ENCODE measurements at places on chromosomes 2 and 18.

DNA sequence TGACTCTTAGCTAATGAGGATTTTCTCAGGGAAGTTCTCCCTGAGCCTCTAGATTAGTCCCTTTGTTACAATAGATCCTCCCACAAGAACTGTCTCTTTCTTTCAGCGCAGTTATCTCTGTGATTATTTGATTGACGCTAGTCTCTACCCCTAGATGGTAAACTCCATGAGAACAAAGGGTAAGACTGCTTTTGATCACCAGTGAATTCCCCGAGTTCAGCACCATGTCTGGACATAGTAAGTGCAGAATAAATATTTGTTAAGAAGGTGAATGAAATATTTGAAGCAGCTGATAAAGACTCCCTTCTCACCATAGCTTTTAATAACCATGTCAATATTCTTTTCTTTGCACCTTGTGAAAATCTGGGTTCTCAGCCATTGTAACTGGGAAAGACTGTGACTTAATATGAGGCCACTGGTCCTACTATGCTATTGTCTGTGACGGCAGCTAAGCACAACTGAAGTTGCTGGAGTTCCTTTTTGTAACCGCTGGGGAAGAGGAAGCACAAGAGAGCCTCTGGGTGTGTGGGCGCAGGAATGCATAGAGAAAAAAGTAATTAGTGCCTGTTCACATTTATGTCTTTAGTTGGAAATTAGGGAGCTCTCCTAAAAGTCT, 214.7 kb downstream of the TGIF1 start:
- DNase-seq, result no peak

- DNase-seq, result no peak
Measured at GRCh38 chr18:57741273-57741672, 61.8 kb downstream of the ATP8B1 start.

GRCh38 chr2:140200307-140200706, 1420.1 kb upstream of the NXPH2 start:
- no peak for DNase-seq

DNA sequence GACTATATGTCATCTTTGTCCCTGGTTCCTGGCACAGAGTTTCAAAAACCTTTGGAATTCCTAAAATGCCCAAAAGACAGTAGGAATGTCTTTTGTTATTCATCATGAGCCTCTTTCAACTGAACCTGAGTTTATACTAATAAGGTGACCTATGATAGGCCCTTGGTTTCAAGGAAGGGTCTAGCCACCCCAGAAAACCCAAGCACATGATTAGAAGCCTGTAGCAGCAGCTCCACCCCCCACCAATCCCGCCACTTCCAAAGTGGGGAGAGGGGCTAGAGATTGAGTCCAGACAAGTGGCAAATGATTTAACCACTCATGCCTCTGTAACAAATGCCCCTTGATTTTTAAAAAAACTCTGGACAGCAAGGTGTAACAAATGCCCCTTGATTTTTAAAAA, 56.8 kb downstream of the ADD2 start:
- no peak for DNase-seq

GRCh38 chr2:112174383-112174782, 36.2 kb downstream of the FBLN7 start:
- DNase-seq, result no peak

DNA sequence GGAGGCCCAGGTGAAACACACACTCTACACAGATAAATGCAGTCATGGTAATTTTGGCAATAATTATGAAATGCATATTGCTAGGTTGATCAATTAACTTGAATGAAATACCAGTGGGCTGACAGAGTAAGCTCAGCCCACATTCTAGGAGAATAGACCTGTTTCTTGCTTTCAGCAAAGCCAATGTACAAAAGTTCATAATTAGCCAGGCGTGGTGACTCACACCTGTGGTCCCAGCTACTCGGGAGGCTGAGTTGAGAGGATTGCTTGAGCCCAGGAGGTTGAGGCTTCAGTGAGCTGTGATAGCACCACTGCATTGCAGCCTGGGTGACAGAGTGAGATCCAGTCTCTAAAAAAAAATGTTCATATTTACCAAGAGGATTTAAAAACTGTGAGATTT, 15.7 kb upstream of the MBP start:
- DNase-seq, result no peak

DNA sequence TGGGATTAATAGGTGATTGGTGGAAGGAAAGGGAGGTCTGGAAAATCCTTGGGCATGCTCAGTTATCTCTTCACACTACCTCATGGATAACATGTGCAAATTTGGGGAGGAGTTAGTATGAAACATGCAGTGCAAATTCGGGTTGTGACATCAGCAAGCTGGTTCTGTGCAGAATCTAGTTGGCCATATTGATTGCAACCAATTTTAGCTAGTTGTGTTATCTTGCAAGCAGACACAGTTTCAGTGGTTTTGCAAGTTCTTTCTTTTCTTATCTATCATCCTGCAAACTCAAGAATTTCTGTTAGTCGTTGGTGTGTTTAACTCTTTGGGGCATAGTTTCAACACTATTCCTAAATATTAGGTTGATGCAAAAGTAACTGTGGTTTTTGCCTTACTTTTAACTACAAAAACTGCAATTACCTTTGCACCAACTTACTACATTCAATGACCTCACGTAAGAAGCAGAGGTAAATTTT, 135.4 kb downstream of the PTH2R start:
- DNase-seq, result no peak

DNA sequence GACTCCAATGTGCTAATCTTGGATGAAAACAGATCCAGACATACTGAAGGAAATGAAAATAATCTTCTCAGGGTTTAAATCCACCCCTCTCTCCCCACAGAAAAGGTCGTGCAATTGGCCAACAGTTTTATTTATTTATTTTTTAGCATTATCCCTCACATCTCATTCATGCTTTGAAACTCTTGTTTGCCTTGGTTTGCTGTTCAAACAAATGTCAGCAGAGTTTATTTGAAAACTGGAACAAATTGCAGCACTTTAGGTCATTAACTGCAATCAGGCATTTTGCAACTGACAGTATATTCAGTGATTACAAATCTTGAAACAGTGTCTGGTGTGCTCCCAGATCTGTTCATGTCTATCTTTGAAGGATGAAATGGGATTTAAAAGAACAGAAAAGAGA, 220.6 kb downstream of the SLC4A10 start:
- DNase-seq, result no peak

- DNase-seq, result peak; percentile 5
Measured at GRCh38 chr2:238513346-238513745, 86.6 kb downstream of the ASB1 start.

DNA sequence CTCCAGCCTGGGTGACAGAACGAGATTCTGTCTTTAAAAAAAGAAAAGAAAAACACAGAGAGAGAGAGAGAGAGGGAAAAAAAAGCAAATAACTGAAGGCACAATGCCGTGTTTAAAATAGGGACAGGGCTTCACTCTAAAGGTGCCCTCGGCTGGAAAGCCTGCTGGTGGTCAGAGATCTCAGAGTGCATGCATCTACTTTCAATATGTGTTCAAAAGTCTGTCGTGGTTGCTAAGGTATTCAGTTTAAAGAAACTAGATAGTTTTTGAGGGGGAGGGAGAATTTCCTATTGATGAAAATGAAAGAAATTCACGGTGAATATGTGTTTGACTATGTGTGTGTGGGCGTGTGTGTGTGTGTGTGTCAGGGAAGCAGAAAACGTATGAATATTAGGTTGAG, 11.0 kb upstream of the CBLN2 start:
- DNase-seq, result no peak

DNA sequence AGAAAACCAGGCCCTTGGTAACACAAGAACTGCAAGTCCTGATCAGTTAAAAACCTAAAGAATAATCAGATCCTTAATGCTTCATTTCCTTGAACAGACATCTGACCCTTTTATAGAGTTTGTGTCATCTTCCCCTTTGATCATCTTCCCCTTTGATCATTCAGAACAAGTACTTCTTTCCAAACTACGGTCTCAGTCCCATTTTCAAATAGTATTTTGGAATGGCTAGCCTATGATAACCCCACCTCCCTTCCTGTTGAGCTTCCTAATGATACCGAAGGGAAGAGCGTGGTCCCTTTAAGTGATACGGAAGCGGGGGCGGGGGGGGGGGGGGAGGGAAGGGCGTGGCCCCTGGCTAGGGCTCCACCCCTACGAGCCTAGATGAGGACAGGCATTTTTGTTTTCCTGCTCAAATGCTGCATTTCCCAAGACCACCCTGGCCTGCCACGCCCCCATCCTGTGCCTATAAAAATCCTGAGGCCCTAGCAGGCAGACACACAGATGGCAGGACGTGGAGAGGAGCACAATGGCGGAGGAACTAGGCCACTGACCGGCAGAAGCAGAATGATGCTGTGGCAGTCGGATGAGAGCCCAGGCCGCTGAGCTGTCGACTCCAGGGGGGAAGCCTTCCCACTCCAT, 24.1 kb upstream of the CHRNA1 start:
- DNase-seq, result no peak

DNA sequence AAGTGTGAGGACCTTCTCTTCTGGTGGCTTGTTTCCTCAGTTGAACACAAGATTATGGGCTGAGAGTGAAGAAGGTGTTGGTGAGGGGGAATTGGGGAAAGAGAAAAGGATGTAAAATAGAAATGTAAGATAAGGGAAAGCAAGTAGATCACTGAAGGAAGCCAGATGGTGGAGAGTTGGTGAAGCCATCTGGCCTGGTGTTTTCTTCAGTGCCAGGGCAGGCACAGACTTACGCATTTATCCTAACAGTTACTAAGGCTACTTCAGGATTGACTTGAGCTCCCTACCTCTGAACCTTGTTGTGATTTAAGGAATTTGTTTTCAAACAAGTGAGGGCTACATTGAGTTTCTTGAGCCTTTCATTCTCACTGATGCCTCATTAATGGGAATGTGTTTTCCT, 113.8 kb downstream of the GALNT1 start:
- DNase-seq, result no peak

DNA sequence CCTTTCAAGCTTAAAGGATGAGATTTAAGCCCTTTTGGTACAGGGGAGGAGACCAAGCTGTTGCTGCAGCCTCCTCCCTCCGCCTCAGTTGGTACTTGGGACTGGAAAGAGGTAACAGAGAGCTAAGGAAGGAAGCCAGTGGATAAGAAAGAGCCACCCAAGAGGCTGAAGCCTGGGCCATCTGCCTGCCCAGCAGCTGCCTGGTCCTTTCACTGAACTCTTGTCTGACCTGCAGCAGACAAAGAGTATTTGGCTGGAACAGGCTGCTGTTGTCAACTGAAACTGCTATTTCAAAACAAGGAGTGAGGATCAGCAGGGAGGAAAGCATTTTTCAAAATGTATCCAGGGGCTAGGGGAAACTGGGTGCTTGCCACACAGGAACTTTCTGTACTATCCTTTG, 30.3 kb downstream of the TNS1 start:
- no peak for DNase-seq

GRCh38 chr18:50869150-50869549, 9.8 kb upstream of the ME2 start:
- no peak for DNase-seq

GRCh38 chr2:386406-387103, 98.7 kb upstream of the ALKAL2 start:
- DNase-seq, result no peak

DNA sequence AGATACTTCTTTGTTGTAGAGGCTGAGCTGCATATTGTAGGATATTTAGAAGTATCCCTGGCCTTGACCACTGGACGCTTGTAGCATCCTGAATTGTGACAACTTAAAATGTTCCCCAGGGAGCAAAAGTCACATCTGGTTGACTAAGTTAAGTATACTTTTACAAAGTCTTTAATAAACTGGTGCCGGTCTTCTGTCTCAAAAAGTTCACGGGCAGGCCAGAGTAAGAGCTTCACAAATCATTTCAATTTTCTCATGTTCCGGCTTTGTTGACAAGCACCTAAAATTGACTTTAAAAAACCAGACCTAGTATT, 18.4 kb downstream of the ATP8B1 start:
- no peak for DNase-seq

GRCh38 chr2:1510176-1510575, 96.9 kb downstream of the TPO start:
- no peak for DNase-seq

DNA sequence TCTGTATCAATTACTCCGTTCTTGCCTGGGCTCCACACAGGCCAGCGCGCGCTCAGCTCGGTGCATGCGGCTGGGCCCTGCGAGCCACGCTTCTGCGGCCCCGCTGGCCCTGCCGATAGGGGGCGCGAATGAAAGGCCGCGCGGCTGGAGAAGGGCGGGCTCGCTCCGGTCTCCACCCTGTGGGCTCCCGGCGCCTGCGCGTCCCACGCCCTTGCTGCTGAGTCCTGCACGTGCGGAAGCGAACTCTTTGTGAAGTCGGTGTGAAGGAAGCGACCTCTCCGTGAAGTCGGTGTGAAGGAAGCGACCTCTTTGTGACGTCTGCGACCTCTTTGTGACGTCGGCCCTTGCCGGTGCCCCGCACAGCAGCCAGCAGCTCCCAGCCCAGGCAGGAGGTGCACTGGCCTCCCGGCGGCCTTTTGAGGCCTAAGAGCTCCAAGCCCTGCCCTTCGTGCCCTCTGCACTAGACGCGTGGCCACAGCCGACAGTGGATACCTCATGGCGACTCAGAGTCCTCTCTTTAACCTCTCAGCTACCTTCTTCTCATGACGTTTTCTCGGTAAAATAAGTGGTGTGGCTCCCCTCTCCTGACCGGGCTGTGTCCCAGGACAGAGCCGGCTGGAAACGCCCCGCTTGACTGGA, 391.9 kb upstream of the RAB6C start:
- DNase-seq, result no peak

- DNase-seq, result no peak
Measured at GRCh38 chr2:71796174-71796593, 342.8 kb downstream of the DYSF start.

- DNase-seq, result no peak
Measured at GRCh38 chr2:18339326-18339725, 221.1 kb downstream of the RDH14 start.

DNA sequence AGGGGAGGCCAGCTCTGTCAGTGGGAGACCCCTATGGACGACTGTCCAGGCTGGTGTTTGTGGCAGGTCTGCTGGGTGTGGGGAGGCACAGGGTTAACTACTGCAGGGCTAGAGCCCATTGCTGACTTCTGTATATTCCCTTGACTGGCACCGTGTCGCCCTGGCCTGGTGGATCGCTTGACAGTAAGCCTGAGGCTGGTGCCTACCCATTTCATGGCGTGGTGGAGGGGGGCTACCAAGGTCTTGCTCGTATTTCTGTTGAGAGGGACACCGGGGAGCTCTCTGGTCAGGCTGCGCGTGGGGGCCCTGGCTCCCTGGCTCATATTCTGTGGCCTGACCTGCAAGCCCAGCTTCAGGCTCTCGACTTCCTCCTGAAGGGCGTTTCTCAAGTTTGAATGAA, 119.7 kb downstream of the ACOXL start:
- DNase-seq, result no peak

DNA sequence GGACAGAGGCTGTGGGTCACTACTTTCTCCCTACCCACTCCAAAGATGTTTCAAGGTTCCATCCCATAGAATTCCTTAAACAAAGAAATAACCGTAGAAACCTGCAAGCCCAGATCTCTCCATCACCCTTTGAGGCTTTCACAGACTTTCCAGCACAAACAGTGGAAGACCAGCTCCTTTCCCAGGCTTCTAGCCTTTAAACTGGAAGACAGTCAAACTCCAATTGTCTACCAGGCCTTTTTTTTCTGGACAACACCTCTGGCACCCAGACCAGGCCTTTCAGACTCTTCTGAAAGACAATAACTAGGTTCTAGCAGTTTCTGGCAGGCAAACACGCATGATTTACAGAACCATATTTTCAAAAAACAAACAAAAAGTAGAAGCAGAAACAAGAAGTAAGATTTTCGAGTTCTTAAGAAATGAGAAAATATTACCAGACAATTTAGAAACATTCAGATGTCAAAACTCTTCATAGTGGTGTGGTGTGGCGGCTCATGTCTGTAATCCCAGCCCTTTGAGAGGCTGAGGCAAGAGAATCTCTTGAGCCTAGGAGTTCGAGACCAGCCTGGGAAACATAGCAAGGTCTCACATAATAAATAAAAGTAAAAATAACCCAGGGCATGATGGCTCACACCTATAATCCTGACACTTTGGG, 106.8 kb upstream of the MSH2 start:
- DNase-seq, result no peak

- no peak for DNase-seq
Measured at GRCh38 chr2:64354857-64355680, 98.9 kb upstream of the LGALSL start.
